ENCODE measurements at places on chromosomes 4 and X. TPM values are rescaled to one million over a fixed set of nuclear protein-coding genes. Genes with fewer than 3 reads are reported as not detected.

GRCh38 chr4:110663206-110663605 lies 40.3 kb upstream of the PITX2 start:
- H3K36me3 ChIP-seq: no peaks in the 10 kb centered on the region
- H3K27me3 ChIP-seq: no peaks in the 10 kb centered on the region
- no peak overlapping the region for H3K27ac ChIP-seq
- DNase-seq: no peak
- no peak overlapping the region for H3K4me3 ChIP-seq

MAGEA8 gene
- total RNA-seq: not detected

FAM47E gene
- total RNA-seq: 1.7 TPM

DNA sequence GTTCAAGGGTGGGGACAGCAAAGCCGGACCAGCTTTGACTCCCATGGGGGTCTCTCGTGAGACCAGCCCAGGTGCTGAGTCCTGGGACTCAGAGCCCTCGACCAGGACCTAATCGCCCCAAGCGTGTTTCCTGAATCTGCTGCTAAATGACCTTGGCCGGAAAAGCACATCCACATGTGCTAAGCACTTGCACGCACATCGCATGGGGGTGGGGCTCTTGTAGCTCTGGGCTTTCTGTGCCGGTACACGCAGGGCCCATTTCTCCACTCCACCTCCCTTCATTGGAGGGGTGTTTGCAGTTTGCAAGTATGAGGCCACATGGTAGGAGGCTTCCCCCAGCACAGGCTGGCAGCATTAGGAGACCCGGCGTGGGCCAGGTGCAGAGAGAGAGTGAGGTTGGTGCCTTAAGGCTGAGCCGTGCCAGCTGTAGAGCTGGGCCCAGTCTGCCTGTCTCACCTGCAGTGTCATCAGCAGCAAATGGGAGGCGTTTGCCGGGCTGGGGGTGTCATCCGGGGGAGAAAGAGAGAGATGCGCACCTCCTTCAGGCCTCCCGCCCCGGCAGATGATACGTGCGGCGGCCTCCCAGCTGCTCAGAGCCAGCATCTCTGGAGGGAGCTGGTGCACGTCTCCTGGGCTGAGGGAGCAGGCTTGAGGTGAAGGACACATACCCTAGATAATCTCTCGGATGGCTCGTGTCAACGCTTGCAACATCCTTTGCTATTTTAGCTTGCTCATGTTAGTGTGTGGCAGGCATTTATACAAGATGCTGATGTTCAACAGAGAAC lies 45.2 kb upstream of the CLCN4 start:
- H3K36me3 ChIP-seq: no peaks in the 10 kb centered on the region
- no peaks in the 10 kb centered on the region for H3K27me3 ChIP-seq
- peak; percentile 75 for DNase-seq
- H3K27ac ChIP-seq: peak overlapping the region; percentile 53
- peaks cover 59% of the 10 kb centered on the region for H3K4me1 ChIP-seq

LRCH2 gene
- 40.3 TPM for total RNA-seq

SAP30 gene
- 39.6 TPM for total RNA-seq

DNA sequence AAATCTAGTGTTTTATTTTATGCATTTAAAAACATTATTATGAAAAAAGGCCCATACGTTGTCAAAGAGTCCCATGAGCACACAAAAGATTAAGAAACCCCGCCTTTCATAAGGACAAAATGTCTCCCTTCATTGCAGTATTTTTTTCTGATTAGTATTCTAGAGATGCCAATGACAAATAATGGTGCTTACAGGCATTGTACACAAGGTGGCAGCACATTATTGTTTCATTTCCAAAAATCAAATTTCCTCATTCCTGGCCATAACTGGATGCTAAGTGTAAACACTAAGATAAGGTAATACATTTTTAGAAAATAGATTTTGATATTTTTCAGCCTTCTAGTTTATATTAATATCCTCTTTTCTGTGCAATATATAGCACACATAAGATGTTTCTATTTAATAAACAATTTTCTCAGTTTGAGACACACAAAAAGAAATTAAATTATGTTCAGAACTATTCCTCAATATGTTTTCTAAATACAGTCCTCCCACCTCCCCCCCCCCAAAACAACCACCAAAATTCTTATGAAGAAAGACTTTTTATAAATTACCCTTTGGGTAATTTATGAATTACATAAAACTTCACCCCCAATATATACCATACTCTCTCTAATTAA lies 47.7 kb downstream of the TIGD2 start:
- H3K4me3 ChIP-seq: no peak overlapping the region
- no peak overlapping the region for H3K27ac ChIP-seq
- no peaks in the 10 kb centered on the region for H3K36me3 ChIP-seq
- no peaks in the 10 kb centered on the region for H3K4me1 ChIP-seq

DNA sequence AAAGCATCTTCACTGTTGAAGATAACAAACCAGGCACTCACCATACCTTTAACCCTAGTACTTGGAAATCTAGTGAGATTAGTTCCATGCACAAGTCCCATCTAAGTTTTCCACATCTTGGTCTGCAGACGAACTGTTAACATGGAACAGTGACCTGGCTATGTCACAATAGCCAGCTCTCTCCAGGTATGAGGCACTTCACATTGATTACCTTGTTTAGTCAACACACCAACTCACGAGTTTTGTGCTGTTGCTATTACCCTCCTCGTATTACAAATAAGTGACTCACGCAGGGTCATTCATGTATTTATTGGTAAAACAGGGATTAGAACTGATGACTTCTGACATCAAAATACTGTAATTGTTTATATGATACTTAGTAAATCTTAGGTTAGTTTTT lies 36.4 kb upstream of the FRAS1 start:
- H3K4me3 ChIP-seq: no peak overlapping the region
- no peak overlapping the region for H3K27ac ChIP-seq
- H3K27me3 ChIP-seq: no peaks in the 10 kb centered on the region
- no peak for DNase-seq
- H3K4me1 ChIP-seq: no peaks in the 10 kb centered on the region

DNA sequence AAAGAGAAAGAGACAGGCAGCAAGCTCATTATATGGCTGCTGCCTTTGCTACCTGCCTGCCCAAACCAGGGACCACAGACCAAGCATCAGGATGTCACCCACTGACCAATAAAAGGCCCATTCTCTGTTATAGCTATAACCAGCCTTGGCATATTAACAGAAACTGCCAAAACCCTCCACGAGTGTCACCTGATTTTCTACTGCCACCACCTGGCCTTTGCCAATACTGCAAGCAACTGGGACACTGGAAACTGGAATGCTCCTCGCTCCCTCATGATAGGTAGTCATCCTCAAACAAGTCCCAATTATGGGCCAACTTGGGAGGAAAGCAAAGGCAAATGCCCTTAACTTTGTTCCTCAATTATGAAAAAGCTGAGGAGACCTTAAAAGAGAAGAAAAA lies 76.0 kb downstream of the SPIN4 start:
- no peak for DNase-seq
- no peaks in the 10 kb centered on the region for H3K36me3 ChIP-seq
- H3K4me3 ChIP-seq: no peak overlapping the region
- no peaks in the 10 kb centered on the region for H3K27me3 ChIP-seq
- H3K4me1 ChIP-seq: no peaks in the 10 kb centered on the region
- H3K27ac ChIP-seq: no peak overlapping the region
